ENCODE measurements at places on chromosomes 11 and 22.

- no peak for DNase-seq
These were observed 128.6 kb upstream of the FGF3 start for GRCh38 chr11:69947793-69948255.

- peak; percentile 48 for DNase-seq
These were observed 87.8 kb upstream of the VPREB1 start for GRCh38 chr22:22156716-22157347.

- no peak for DNase-seq
These were observed 1.8 kb downstream of the GAS2L1 start for GRCh38 chr22:29308148-29308790.

- no peak for DNase-seq
These were observed 43.6 kb downstream of the LRRC32 start for GRCh38 chr11:76626921-76627401.

- DNase-seq = no peak
These were observed 67.8 kb upstream of the ARHGAP32 start for GRCh38 chr11:129259931-129260348.

DNA sequence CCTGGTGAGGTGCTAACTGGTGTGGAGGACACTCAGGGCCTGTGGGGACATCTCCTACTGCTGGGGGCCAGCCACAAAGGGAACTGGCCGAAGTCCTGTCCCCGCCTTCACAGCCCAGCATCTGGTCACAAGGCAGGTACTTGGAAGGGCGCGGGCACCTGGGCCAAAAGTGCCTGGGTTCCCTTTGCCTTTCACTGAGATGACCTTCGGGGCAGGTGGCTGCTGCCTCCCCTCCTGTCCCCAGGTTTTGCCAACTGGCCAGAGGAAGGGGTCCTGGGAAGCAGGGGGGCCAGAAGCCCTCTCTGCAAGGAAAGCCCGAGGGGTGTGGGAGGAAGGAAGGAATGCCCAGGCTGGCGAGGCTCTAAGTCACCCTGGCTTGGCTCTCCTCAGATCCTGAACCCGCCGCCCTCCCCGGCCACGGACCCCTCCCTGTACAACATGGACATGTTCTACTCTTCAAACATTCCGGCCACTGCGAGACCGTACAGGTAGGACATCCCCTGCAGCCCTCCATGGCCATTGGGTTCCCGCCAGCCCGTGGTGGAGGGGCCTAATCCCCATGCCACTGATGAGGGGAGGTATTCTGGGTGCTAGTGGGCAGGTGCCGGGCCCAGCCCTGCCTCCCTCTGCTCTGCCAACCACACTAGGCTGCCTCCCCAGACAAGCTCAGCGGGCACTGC lies 14.4 kb upstream of the PPP6R3 start:
- no peak for DNase-seq

GRCh38 chr11:44631831-44632230 lies 66.4 kb downstream of the CD82 start:
- no peak for DNase-seq

DNA sequence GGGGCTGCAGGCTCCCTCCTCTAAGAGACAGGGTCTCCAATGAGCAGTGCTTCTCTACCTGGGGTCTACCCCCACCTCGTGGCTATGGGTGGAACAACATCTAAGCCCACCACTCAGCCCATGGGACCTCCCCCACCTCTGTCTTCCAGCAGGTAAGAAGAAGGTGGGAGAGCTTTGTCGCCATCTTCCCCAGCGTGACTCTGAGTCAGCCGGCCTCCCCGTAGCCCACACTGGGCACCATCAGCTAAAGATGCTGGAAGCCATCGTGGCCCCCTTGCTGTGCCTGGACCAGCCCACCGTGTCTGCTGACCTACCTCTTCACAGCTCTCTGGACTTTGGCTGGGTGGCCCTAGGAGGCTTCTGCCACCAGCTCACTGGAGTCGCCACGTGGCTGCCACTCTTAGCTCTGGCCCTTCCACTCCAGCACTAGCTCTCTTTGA lies 944 bp downstream of the C11orf86 start:
- no peak for DNase-seq

- DNase-seq = no peak
These were observed 7.2 kb upstream of the CBX6 start for GRCh38 chr22:38879108-38879729.

DNA sequence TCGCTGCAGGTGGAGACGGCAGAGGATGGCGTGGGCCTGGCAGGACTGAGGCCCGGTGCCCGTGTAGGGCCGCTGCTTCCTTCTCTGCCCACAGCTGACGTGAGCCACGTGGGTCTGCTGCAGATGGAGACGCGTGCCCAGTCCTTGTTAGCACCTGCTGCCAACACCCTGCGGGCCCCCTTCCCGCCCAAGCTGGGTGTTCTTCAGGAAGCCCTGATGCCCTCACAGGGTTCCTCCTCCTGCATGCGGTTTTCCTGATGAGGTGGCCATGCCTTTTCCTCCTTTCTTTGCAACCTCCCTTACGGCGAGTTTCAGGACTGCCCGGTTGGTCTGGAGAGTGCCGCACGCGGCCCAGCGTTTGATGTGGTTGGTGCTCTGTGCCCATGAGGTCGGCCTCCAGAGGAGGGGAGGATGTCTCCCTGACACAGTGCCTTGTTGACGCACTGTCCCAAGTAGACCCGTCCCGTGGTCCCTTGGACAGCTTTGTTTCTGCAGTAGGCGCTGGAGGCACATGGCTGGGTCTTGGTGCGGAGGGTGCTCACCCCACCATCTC lies 44.7 kb downstream of the AP2A2 start:
- no peak for DNase-seq

- DNase-seq = no peak
These were observed 97.9 kb downstream of the CWF19L2 start for GRCh38 chr11:107359701-107360100.

DNA sequence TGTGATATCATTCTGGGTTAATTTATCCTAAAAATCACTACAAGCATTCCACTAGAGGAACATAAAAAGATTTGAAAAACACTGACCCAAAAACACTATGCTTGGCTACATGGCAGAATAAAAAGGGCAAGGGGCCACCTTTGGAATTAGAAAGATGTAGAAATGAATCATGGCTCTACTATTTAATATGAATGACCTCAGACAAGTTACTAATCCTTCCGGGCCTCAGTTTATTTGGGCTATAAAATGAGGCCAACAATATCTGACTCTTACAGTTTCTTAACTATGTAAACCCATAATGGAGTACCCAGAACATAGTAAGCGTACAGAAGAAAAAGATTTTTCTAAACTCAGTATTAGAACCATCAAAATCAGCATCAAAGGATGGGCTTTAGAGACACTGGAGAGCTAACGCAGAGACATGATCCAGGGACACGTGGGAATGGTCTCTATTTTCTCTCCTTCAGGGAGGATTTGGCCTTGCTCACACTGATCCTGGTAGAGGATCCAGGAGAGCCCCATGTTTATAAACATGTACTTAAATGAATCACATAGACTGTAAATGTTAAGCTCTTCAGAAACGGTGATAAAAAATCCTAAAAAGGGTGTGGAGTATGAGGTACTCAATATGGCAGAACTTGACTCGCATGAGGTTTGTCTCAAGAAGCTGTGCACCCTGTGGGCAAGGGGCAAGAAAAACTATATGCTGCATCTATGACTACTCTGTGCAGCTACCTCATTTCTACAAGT lies 288.4 kb upstream of the PITPNB start:
- DNase-seq = no peak

DNA sequence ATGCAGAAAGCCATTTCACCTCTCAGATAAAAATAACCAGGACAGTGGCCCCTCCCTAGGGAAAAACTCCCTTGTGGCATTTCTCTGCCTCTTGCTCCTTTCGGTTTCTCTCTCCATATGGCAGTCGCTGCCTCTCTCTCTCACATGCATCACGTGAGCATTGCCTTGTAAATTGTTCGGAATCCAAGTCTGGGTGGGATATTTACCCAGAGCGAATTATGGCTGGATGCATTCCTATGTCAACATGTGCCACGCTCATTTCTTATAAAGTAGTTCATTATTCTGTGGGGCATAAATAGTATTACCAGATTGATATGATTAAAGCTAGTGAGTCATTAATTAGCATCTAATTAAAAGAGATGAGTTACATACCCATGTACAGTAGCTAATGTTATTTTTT lies 392.9 kb downstream of the INSC start:
- DNase-seq = peak; percentile 12

DNA sequence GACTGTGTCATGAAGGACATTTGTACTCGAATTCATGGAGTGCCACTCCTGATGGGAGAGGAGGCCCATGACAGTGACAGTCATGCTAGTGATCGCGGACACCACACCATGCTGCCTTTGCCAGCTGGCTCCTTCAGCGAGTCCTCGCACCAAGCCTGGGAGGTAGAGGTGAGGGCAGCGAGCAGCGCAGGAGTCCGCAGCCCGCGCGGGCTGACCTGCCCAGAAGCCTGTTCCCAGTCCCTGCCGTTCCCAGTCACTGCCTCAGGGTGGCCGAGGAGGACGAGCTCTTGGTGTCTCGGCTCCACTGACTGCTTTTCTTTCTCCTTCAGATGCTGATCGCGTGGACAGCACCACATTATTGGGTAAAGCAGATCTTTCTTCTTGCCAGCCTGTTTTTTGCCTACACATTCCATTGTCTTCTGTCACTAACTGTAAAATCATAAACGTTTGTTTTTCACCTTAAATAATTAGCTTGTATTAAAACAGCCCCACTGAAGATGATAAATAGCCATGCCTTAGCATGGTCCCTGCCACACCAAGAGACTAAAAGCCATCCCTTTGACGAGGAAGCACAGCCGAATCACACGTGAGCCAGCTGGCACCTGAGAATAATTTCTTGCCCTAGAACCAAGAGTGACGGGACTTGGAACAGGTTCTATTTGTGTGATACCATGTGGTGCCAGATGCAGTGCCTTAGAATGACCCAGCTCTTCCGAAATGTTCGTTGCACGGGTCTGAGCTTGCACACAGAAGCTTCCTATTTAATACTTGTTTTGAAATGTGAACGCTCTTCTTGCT lies 25.5 kb downstream of the FAM118A start:
- DNase-seq = no peak

- DNase-seq = no peak
These were observed 55.3 kb downstream of the ZNF143 start for GRCh38 chr11:9516113-9516512.

GRCh38 chr11:79369055-79369454 lies 71.8 kb downstream of the TENM4 start:
- no peak for DNase-seq

GRCh38 chr22:47192651-47193437 lies 430.4 kb downstream of the TBC1D22A start:
- peak; percentile 55 for DNase-seq

Measured in NCI-H774 (cell line).